ENCODE measurements at places on chromosomes 1 and 21.

GRCh38 chr1:164635059-164635802 lies 76.2 kb downstream of the PBX1 start:
- DNase-seq = no peak

DNA sequence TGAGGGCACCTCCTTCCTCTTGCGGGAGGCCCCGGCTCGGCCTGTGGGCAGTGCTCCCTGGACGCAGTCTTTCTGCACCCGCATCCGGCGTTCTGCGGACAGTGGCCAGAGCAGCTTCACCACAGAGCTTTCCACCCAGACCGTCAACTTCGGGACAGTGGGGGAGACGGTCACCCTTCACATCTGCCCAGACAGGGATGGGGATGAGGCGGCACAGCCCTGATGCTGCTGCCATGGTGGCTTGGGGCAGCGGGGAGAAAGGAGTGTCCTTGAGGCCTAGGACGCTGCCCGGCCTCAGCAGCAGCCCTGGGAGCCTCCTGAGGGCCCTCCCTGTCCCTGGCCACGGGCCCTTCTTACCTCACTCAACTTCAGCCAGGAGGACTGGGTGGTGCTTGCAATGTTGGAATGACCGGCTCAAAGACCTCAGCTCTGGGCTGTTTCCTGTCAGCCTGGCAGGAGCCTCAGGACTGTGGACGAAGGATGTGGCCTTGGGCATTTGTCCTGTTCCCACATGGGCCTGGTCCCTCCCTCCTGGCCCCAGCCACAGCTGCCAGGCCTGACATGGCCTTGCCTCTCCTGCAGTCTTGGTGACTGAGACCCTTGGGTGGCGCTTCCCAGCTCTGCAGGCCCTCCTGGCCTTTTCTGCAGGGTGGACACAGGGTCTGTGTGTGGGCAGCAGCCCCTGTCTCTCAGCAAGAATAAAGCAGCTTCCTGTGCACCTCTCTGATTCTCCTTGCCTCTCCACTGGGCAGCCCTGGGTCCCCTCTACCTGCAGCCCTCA lies 45.9 kb downstream of the TRIM11 start:
- DNase-seq = no peak

DNA sequence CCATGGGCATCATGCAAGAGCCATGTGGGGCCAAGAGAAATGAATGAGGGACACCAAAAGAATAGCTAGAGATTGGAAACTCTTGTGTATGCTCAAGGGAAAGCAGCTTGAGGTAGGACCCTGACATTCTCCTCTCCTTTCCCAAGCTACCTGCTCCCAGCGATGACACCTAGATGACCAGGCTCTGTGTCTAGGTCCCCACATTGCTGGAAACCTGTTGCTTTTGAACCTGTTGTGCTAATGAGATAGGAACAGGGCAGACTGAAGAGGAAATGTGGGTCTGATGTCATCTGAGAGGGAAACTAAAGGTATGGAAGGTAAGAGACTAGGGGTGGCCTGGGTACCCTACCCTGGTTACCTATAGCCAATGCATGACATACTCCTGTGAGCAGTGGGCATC lies 1.8 kb downstream of the FMOD start:
- DNase-seq = no peak

- DNase-seq = no peak
These were observed 42.5 kb downstream of the MATN1 start for GRCh38 chr1:30680879-30681278.

DNA sequence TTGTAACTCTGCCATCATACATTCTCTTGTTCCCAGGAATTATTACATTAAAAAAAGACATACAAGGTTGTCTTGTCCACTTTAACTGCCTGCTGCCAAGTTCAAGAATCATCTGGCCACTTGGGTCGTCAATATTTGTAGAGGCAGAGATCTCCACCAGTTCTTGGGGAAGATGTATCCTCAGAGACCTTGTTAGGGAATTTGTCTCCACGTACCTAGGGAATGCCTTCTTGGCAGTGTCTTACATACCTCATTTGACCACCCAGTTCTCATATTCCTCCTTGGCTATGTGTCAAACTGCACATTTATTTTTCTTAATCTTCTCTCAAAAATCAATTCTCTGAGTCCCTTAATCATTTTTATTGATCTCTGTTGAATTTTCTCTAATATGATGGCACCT lies 266.0 kb downstream of the SPATA17 start:
- DNase-seq = no peak

GRCh38 chr1:55302972-55303371 lies 87.8 kb upstream of the USP24 start:
- no peak for DNase-seq

- DNase-seq = peak; percentile 25
These were observed 29.1 kb downstream of the STPG1 start for GRCh38 chr1:24384251-24385090.

DNA sequence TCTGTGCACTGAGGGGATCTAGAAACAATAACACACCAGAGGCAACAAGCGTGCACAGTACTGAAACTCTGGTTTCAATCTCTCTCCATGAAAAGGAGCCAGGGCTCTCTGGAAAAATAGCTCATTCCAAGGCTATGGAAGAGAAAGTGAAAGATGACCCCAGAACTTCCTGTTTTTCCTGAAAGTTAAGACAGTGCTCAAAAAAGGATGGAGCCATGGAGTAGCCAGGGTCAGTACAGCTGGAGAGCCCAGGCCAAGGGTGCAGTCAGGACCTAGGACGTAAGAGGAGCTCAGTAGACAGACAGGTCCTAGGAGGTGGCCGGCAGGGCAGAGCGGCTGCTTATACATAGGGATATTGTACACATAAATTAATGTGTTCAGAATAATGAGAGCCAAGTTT lies 19.1 kb downstream of the NOL9 start:
- no peak for DNase-seq

GRCh38 chr1:204989266-204990058 lies 53.5 kb upstream of the CNTN2 start:
- DNase-seq = peak; percentile 25

GRCh38 chr1:29245876-29246275 lies 9.6 kb downstream of the PTPRU start:
- DNase-seq = no peak

- no peak for DNase-seq
These were observed 223.0 kb downstream of the PLA2G4A start for GRCh38 chr1:187051618-187052232.

DNA sequence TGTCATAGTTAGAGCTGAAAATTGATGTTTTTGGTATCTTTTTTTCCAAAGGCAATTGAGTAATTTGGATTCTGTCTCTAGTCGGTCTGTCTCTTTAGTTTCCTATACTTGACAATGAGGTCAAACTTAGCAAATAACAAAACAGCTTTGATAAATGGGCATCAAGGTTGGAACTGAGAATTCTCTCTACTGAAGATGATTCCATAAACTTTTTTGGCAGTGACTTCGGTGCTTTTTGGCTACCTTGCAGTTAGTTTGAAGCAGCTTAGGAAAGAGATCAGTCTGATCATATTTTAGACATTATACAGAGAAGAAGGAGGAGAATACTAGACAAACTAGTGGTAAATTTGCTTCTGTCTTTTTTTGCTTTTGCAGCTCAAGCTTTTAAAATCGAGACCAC lies 559 bp downstream of the VCAM1 start:
- DNase-seq = no peak

- DNase-seq = no peak
These were observed 873.4 kb upstream of the ADAMTS5 start for GRCh38 chr21:27840262-27840661.

- DNase-seq = no peak
These were observed 92.0 kb downstream of the CASZ1 start for GRCh38 chr1:10704368-10704882.

- no peak for DNase-seq
These were observed at the start of gene C1orf232 for GRCh38 chr1:26168410-26169197. TSS of gene C1orf232 (minus strand) at chr1:26168963. CDS start at chr1:26168499, 464 bp downstream.

DNA sequence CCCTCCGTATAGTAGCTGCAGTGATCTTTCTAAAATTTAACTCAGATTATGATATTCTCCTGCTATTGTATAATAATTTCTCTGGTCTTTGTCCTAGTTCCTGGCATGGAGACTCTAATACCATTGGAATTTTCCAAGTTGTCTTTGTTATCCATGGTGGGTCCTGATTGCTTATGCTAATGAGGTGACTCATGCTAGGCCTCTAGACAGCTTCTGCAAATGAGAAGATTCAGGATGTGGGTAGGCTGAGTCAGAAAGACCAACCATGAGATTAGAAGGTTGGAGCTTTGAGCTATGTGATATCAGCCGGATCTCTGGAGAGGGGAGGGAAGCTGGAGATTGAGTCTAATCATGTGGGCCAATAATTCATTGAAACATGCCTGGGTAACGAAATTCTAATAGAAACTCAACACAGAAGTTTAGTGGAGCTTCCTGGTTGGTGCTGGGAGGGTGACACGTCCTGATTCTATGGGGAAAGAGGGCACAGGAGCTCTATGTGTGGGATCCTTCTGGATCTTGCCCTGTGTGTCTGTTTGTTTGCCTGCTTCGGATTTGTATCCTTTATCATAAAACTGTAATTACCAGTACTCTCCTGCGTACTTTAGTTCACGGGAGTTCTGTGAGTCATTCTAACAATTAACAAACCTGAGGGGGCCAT lies 73.2 kb upstream of the CNIH3 start:
- DNase-seq = peak; percentile 9

GRCh38 chr1:7984811-7985210 lies 23.3 kb downstream of the PARK7 start:
- DNase-seq = no peak

DNA sequence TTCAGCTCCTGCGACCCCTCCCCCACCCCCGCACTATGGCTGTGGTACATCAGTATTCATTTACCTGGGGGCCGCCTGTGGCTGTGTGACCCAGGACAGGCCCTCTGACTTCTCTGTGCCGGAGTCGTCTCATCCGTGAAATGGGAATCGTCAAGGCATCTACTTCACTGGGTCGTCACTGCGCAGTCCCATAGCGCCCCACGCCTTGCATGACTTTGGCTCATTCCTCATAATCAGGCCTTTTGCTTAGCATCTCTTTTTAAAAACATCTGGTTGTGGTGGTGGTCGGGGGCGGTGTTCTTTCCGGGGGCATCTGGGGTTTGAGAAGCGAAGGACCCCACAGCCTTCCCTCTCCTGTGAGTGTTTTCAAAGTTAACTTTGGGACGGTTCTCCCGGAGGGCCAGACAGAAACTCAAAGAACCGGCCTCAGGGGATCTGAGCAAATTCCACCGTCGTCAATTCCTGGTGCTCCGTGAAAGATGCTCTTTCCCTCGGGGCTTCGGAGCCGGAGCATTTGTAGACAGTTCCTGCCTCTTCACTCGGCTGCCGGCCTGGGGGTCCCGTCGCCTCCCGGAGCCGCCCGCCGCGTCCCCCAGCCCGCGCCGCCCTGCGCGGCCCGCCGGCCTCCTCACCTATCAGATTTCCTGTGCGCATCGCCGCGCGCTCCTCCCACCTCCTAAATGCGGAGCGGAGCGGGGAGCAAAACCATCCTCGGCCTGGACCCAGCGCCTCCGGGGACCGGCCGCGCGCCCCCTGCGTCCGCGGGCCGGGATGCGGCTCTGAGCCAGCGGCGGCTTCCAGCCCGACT lies at the start of gene B3GALT5:
Gene B3GALT5, plus strand, starts transcription at position 708 of the 808 bp plus-strand sequence. CDS start 47,620 bp downstream, outside the sequence.
- DNase-seq = no peak

DNA sequence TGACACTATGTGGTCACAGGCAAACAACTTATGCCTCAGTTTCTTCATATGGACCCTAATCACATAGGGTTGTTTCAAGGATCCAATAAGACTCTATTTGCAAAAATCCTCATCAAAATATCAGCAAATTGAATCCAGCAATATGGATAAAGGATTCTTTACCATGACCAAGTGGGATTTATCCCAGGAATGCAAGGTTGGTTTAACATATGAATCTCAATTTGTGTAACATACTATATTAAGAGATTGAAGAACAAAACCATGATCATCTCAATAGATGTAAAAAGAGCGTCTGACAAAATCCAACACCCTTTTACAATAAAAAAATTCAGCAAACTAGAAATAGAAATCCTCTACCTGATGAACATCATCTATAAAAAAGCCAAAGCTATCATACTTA lies 23.9 kb downstream of the ARHGEF11 start:
- no peak for DNase-seq

DNA sequence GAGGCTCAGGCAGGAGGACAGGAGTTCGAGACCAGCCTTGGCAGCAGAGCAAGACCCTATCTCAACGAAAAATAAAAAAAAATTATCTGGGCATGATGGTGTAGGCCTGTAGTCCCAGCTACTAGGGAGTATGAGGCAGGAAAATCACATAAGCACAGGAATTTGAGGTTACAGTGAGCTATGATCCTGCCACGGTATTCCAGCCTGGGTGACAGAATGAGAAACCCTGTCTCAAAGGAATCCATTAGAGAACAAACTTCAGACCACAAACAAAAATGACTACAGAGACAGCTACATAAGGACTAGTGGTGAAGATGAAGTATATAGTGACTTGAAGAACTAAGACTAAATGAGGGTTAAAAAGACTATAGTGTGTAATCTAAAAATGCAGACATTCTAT lies 233.1 kb downstream of the RERE start:
- DNase-seq = no peak

DNA sequence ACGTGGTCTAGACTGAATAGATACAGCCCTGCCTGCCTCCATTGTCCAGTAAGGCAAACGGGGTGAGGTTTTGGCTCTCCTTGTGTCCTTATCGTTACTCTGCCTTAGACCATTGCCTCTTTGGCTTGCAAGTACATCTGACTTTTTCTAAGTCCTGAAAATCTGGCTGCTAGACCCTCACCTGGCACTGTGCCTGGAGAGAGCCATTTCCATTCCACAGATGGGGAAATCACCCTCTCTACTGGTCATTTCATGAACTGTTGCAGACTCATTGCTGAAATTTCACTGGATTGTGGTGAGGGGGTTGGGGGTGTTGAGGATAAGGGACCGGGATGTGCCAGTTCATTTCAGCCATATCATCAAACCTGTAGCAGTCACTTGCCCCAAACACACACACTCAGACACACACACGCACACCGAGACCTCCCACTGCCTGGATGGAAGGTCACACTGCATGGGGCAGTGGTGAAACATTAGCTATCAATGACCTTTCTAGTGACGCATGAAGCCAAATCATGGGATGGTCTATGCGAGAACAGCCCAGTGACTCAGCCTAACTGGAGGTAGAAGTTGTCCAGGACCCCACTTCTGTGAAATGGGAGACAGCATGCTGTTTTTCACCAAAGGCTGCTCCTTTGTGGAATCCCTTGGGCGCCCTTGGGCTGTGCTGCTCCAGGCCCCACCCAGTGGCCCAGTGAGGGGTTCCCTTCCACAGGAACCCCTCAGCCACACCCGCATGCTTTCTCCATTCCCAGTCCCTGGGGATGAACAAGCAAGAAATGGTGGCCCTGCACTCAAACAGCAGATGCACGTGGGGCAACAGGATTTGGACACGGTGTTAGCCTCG lies 34.9 kb upstream of the VASH2 start:
- no peak for DNase-seq
